ENCODE measurements at places on chromosomes 1 and 21.

DNA sequence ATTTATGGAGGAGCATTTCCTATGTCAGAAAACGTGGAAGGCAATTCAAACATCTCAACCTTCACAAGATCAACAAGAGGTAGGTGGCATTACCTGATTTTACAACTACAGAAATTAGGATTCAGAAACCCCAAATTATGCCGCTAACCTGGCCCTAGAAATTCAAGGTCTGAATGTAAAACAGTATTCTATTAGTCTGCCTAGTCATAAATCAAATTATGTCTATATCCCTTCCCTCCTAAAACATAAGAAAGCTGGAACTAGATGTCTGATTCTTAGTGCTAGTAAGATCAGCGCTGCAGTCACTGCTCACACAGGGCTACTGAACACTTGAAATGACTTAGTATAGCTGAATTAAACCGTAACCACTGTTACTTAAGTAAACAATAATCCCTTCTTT, 1.4 kb downstream of the TOMM20 start:
- no peak for DNase-seq

DNA sequence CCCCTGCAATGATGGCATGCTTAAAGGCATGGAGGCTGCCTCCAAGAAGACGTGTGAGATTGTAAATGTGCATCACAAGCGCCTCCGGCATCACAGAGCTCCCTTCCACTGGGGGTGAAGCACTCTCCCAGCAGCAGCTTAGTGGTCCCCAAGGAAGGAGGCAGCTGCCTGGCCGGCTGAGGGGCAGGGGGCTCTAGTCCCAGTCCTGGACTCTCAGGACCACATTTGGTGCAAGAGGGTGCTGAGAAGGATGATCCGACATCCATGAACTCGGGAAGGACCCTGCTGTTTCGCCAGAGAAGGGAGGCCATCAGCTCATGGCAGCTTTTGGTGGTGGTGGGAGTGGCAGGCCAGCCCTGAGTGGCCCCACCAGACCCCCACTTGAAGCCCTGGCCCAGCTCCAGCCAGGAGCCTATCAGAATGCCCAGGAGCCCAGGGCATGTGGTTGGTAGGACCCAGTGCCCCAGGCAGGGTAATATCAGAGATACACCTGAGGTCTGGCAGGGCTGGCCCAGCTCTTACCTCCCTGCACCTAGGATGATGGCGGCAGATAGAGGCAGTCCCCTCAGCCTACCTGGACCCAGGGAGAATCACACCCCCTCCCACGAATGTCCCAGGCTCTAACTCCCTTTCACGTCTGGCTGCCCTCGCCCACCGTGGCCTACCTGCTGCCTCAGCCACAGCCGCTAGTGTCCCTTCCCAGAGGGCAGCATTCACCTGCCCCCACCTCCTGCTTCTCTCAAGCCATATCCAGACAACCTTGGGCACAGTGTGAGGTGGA, 2.4 kb upstream of the WNT9A start:
- DNase-seq: no peak

DNA sequence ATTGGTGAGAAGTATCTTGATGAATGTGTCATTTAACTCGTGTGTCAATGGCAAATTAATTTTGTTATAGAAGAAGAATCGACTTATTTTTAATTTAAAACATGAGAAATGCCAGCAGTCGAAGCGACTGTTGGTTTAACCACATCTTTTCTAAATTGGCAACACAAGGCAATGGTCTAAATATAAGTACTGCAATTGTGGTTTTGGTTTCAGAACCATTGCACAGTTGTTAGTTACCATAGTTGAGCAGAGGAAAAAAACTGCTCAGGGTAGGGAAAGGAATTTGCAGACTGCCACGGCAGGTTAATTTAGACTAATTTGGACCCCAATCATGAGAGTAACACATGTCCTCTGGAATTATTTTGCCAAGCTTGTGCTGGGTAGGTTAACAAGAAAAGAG, 185.6 kb upstream of the RUNX1 start:
- DNase-seq: no peak

GRCh38 chr1:11429226-11429625, 49.7 kb upstream of the DISP3 start:
- DNase-seq: no peak

DNA sequence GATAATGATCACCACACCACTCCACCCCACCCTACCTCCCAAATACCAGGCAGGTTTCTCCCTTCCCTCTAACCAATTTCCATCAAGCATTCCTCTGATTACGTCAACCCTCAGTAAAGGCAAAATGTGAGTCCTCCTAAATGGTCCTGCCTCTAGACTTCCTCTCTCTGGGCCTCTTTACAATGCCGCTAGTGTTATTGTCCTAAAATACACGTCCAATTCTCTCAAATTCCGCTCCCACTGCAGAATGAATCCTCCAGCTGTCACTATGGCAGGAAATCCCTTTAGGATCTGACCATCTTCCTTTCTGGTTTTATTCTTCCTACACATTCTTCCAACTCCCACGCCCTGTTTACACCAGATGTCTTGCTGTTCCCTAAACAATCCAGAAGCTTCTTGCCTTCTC, 68.7 kb downstream of the DEGS1 start:
- DNase-seq: no peak

GRCh38 chr1:25990702-25991395, 7.0 kb downstream of the PAFAH2 start:
- DNase-seq: no peak

DNA sequence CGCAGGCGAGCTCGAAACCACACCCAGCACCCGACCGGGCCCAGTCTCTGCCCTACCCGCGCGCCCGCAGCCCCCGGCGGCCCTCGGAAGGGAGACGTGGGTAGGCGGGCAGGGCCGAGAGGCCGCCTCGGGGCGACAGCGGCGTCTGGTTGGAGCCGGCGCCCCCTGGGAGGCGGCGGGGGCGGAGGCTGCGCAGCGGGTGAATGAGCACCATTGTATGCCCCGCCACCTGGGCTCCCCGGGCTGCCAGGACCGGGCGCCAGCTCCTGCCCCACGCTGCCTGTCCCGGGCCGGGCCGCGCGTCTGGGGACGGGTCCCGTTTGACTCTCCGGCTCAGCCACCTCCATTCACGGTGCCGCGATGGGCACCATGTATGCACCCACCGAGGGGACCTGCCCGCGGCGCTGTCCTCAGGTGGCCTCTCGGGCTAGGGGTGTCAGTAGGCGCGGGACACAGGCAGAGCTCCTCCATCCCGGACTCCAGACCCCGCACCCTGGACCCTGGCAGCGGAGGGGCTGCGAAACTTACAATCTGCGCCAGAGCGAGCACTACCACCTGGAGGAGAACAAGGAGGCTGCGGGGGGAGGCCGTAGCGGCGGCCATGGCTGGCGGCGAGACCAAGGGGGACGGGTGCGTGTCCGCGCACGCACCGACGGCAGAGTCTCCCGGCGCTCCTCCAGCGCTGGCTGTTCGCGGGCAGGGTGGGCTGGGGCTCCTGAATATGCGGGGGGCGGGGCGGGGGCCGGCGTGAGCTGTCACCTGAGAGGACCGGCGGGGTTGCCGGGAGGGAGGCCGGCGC, at the start of gene COL9A2:
COL9A2 (minus strand) TSS at position 692 of the 799 bp plus-strand sequence; CDS start at position 603, 89 bp downstream.
- DNase-seq: no peak

DNA sequence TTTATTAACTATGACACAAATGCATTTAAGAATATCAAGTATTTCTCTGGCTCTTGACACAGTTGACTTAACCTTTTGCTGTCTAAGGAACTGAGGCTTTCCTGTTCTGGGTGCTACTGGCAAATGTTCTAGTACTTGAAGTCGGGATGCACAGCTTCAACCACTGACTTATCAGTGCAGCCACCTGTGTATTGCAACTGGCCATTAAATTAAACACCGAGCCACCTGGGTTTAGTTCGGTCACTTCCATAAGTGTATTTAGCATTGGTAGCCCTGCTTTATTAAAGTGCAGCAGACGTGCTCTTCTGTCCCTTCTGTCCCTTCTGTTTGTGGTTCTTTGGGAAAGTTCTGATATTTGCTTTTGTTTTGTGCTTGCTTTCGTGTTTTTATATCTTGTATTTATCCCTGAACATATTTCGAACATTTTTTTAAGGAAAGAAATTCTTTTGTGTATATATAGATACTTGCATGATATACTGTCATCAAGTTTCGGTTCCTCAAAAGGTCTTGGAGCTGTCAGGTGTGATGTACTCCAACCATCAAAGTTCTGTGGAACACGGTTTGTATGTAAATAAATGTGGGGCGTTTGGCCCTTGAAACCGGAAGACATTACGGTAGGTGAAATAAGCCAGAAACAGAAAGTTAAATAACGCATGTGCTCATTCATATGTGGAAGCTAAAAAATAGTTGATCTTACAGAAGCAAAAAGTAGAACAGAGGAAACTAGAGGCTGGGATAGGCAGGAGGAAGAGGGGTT, 297.9 kb upstream of the GREM2 start:
- no peak for DNase-seq

DNA sequence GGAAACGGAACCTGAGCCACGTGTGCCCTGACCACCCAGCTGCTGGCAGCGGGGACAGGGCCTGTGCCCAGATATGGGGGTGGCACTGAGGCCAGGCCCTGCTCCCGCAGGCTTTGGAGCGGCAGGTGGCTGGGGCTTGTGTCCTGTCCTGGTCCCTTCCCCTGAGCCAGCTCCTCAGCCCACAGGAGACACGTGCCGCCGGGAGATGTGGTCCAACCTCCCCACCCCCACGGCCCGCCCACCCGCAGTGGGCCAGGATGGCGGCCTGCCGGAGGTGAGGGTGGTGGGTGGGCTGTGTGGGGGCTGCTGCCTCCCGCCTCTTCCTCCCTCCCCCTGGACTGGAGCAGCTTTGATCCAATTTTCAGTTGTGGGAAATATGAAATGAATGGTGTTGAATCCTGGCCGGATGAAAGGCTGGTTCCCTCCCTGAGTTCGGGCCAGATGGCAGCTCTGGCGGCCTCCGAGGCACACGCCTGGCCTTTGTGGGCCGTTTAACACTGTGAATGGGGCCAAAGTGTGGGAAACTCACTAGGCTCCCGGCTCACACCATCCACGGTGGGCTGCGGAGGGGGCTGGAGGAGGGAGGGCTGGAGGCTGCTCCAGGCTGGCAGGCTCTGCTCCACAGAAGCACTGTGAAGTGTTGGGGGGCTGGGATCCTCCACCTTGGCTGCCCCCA, 2.6 kb upstream of the HES5 start:
- DNase-seq: no peak

GRCh38 chr1:210741564-210741963, 392.4 kb downstream of the KCNH1 start:
- no peak for DNase-seq

- DNase-seq: no peak
Measured at GRCh38 chr1:15771836-15772515, 13.4 kb downstream of the FBLIM1 start.

- no peak for DNase-seq
Measured at GRCh38 chr1:172477216-172477615, 33.3 kb upstream of the PIGC start.

DNA sequence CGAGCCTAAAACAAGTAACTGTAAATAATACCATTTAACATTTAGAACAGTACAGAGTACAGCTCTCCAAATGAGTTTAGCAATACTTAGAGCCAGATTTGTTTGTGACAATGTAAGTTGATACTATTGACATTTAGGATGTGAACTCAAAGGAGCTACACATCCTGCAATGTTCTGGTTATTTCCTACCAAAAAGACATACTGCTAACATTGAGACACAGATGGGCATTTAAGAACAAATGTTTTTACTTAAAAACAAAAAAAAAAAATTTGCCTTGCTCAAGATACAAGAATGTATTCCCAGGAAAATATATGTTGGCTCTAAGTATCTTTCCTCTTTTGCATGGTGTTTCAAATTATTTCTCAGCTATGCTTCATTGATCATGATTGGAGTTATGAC, 1464.8 kb upstream of the PRMT6 start:
- DNase-seq: peak; percentile 35

- DNase-seq: no peak
Measured at GRCh38 chr1:178465011-178465410, 31.8 kb downstream of the CLEC20A start.

GRCh38 chr1:198935306-198935921, 296.6 kb downstream of the PTPRC start:
- DNase-seq: peak; percentile 59

DNA sequence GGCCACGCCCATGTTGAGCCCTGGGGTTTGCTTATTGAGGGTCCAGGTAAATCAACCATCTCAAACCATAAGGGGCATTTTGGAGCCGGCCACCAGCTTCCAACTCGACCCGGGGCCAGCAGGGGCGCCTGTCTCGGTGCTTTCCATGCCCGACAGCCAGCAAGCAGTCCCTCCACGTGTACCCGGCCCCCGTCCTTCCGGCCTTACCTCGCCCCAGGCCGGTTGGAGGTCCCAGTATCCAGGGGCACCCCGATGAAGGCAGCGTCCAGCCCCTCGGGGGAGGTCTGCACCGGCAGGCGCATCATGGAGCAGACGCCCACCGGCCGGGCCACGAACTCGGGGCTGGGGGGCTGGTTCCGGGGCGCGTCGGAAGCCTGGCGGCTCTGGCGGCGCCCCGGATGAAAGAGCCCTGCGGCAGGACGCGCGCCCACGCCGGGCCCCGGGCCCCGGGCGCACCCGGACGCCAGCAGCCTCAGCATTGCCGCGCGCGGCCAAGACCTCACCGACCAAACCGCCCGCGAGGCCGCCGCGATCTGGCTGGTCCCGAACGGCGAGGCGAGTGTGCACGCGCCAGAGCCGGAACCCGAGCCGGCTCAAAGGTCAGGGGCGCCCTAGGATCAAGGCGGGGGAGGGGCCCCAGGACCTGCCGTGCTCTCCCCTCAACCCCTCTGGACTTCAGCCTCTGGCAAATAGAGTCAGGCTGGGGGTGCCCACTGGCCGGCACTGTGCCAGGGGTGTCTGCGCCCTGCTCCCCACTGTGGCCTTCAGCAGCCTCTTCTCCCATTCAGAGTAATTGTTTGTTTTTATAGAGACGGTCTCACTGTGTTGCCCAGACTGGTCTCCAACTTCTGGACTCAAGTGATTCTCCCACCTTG, at the start of gene AGMAT:
AGMAT (minus strand) TSS at position 563 of the 875 bp plus-strand sequence; CDS start at position 479, 84 bp downstream.
- no peak for DNase-seq

- no peak for DNase-seq
Measured at GRCh38 chr21:32403201-32403777, 9.2 kb upstream of the EVA1C start.

DNA sequence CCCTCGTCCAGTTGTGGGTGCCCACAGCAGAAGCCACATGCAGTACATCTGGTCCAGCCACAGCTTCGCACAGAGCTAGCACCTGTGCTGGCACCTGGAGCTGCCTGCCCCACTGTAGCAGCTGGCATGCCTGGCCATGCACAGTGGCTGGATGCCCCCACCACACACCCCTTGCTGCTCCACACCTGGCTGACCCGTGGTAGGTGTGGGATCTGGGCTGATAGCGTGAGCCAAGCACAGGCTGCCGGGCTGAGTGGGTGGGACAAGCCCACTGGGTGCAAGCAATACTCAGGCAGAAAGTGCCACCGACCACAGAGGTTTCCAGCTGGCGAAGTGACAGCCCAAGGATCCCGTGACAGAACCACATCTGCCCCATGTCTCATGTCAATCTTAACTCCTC, 30.6 kb upstream of the BACE2 start:
- DNase-seq: no peak

GRCh38 chr1:59396387-59396786, 99.5 kb downstream of the FGGY start:
- DNase-seq: no peak

DNA sequence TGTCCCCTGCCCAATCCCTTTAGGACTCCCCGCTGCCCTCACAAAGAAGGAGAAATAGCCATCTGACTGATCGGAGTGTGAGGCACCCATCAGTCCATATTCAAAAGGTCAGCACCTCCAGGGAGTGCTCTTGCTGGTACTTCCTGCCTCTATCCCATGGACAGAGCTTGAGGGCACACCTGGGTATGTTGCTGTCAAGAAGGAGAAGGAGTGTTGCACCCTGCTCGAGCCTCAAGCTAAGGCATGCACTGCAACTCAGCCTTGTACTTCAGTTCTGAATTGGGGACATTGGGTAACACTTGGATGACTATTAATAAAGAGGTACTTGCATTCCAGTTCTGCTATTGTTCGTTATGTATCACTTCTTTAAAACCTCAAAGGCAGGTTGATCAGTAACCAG, 190.3 kb upstream of the ZC3H12A start:
- no peak for DNase-seq

All from NCI-H1436 treated with DMSO at 0.1 percent for 48 hours (cell line).